Left colon (tissue), 2 donors: ENCODE measurements at places on chromosomes 13 and 19.

GRCh38 chr19:38527466-38528136 lies 90.2 kb downstream of the MAP4K1 start:
- DNase-seq = no peak

- no peak for DNase-seq
Measured at GRCh38 chr13:113633485-113633873, 24.5 kb downstream of the ATP4B start.

DNA sequence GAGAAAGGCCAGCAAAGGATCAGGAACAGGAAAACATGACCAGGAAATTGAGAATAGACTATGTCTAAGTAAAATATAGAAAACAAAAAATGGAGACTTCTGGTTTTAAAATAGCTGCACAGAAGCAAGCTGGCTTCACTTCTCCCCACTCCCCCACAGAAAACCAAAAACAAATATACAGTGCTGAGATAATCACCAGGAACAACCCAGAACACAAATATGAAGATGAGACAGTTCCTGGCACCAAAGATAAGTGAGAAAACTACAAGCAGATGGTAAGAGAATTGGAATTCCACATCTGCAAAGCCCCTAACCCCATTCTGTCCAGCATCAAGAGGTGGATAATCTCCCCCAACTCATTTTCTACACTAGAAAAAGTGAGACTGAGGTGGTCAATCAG lies 397.7 kb downstream of the SUCLA2 start:
- DNase-seq = no peak

GRCh38 chr19:17576758-17577456 lies 21.5 kb downstream of the COLGALT1 start:
- peak; percentile 80 for DNase-seq

DNA sequence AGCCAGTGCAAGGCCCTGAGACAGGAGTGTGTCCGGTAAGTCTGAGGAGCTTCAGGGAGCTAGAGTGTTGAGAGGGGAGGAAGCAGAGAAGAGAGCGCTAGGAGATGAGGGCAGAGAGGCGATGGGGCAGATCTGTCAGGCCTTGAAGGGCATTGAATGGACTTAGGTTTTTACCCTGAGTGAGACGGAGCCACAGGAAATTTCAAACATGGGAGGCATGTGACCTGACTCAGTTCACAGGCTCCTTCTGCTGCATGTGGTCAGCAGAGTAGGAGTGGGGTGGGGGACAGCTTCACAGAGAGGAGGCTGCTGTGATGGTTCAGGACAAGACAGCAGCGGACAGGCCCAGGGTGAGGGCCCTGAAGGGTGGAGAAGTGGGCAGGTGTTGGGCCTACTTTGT lies 2.5 kb upstream of the FAM98C start:
- DNase-seq = no peak

- no peak for DNase-seq
Measured at GRCh38 chr19:55431183-55431582, 11.9 kb downstream of the SHISA7 start.

DNA sequence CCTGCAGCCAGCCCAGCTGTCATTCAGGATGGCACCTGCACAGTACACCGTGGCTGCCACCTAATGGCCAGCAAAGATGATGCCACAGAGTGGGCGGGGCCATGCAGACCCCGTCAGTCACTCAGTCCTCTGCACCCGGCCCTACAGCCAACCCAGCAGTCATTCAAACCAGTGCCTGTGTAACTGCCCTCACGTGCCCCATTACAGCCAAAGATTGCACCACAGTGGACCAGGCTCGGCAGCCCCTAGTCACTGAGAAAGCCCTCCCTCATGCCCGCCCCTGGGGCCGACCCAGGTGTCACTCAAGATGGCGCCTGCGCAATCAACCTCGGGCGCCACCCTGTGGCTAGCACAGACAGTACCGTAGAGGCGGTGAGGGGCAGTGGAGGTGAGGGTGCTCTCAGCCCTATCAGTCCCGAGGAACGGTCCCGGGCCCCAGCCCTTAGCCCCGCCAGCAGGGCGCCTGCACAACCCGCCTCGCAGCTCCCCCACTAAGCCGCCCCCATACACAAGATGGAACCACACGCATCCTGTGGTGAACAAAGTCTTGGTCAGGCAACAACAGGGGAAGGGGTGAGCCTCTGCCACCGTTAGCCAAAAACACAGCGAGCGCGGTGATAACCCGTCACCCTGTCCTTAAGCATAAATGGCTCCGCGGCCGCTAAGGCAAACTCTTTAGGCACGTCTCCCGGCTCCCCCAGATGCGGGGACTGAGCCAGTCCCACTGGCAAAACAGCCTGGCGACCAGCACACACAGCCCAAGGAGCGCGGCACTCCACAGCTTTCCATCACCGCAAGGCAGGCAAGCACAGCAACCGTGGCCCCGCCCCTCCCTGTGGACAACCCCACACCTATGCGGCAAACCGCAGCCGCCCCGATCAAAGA lies 2.3 kb downstream of the PEG3 start:
- DNase-seq = peak; percentile 9

DNA sequence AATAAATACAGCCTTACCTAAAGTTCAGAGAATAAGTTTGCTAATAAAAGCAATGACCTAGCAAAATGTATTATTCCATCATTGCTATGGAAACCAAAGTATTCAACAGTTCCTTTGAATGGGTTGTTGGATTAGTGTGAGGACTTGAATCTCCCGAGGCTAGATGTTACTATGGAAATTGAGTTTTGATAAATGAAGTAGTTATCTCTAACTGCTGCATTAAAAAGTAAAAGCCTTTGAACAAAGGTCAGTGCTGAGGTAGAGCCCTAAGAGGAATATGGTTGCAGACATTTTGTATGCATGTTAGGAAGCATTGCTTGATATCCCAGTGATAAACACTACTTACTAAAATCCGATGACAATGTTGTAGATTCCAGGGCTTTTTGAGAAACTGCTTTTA lies 6.2 kb downstream of the KLF5 start:
- no peak for DNase-seq

- no peak for DNase-seq
Measured at GRCh38 chr19:21492947-21493906, 12.2 kb upstream of the ZNF429 start.

DNA sequence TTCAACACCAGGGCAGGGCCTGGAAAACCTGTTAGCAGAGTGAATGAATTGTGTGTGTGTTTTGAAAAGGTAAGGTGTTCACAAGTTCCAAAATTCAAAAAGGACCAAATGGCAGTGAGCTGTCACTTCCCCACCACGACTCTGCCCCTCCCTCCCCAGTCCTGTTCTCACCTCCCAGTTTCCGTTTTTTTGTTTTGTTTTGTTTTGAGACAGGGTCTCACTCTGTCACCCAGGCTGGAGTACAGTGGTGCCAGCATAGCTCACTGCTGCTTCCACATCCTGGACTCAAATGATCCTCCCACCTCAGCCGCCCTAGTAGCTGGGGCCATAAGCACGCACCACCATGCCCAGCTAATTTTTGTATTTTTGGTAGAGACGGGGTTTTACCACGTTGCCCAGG lies 20.3 kb upstream of the BCL3 start:
- no peak for DNase-seq

- peak; percentile 72 for DNase-seq
Measured at GRCh38 chr19:3343619-3344502, 22.5 kb upstream of the NFIC start.

GRCh38 chr13:98446234-98446621 lies 130.7 kb downstream of the STK24 start:
- DNase-seq = no peak

DNA sequence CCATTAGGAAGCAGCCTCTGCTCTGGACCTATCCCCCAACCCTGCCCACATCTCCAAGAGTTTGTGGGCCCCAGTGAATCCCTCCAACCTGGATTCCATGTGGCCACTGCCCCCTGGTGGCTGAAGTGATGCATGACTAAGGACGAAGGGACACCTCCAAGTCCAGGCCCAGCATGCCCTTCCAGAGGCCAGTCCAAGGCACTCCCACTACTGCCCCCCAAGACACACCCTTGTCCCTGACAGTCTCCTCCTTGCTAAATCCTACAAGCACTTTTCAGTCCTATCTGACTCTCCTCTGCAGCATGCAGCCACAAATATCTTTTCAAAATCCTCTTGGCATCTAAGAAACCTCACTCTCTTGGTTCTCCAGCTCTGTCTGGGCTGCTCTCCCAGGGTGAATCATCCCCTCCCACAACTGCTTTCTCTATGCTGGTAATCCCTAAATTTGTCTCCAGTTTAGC lies 33.0 kb downstream of the DEDD2 start:
- DNase-seq = peak; percentile 80

DNA sequence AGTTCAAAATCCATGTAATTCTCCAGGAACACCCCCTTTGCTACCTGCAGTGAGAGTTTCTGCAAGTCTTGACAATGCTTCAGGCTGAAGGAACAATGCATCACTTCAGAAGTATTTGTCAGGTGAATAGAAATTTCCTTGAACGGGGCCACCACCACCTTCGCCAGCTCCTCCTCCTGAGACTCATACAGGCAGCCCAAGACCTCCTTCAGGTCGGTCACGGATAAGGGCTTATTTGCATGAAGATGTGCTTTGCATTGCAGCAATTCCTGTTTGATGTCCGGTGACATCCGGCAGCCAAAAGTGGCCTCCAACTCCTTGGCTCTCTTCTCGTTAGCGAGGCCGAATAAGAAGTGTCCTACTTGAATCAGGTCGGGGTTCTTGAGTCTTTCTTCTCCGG lies 8.4 kb downstream of the NLRP7 start:
- DNase-seq = no peak

GRCh38 chr13:60335531-60335930 lies 61.5 kb upstream of the TDRD3 start:
- no peak for DNase-seq

GRCh38 chr19:29410601-29411000 lies 115.2 kb upstream of the VSTM2B start:
- DNase-seq = no peak

GRCh38 chr13:32135056-32135390 lies 103.4 kb downstream of the FRY start:
- DNase-seq = no peak

- DNase-seq = no peak
Measured at GRCh38 chr19:29645911-29646310, 19.4 kb upstream of the PLEKHF1 start.

DNA sequence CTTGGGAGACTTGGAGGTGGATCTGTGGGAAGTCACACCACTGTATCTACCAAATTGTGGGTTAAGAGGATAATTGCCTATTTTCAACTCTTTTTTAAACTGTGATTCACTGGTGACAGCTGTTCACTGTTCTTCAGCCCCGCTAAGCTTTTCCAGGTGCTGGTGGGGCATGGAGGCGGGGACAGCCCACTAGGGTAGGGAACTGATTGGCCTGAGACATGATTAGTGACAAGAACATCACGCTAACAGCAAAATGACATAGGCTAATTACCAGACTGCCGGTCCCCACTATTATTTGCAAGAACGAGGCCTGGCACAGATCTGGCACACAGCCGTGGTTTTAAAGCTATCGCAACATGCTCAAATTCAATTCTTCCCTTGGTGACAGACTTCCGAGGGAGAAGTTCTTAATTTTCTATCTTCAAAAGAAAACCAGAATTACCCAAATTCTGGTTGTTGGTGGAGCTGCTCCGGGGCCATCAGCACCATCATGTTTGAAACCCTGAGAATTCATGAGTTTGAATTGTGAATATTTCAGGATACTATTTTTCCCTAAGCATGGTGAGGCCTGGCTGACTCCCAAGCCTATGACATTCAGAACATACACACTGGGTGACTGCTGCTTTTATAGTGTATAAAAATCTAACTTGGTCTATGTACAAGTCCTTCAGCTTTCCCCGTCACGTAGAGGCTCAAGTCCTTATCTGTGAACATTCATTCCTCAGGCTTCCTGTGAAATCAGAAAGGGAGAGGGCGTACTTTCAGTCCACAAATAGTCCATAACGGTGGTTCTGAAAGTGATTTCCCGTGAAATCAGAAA lies 17.9 kb downstream of the DOCK9 start:
- no peak for DNase-seq

GRCh38 chr13:50340146-50340545 lies 324.9 kb downstream of the KCNRG start:
- DNase-seq = no peak

DNA sequence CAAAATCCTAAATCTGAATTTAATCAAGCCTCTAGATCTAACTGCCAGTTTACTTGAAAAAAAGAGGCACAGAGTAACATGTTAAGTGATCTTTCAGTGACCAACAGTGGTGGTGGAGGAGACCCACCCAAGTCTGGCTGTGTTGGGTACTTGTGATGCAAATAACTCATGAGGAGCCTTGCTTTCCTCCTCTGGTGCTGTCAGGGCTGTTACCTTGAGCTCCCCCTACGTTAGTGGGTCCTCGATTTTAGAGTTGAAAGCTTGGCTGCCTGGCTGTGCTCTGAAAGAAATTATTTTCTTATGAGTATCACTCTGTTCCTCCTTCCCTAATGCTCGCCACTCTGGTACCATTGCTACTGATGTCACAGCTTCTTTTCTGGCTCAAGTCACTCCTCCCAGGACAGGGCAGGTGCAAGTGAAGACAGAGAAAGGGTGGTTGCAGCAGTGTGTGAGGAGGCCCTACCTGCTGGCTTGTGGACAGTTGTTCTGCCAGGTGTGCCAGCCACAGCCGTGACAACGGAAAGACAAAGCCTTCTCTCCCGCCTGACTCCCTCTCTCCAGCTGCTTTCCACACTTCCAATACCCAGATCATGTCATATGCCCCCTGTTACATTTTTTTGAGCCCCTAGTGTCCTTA lies 6.5 kb upstream of the SUPT20H start:
- no peak for DNase-seq

- DNase-seq = no peak
Measured at GRCh38 chr19:18931316-18932162, 9.5 kb downstream of the HOMER3 start.

DNA sequence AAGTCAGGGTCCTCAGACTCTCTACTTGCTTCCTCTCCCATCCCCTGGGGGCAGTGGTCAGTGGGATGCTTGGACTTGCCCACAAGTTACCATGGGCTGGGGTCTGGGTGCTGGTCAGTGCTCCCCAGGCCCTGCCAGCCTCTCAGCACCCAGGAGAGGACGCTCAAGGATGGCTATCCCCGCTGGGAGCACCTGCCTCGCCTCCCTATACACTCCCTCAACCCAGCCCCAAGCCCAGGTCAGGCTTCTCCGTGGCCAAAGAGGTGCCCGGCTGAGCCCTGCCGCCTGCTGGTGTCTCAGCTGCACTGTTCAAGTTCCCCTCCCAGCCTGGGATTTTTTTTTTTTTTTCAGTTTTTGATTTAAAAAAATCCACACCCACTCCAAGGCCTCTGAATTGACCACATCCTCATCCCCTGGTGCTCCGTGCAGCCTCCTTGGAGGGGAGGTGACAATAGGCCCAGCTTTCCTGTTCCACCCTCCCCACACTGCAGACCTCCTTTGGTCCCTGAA lies 10.8 kb downstream of the F2RL3 start:
- DNase-seq = no peak

DNA sequence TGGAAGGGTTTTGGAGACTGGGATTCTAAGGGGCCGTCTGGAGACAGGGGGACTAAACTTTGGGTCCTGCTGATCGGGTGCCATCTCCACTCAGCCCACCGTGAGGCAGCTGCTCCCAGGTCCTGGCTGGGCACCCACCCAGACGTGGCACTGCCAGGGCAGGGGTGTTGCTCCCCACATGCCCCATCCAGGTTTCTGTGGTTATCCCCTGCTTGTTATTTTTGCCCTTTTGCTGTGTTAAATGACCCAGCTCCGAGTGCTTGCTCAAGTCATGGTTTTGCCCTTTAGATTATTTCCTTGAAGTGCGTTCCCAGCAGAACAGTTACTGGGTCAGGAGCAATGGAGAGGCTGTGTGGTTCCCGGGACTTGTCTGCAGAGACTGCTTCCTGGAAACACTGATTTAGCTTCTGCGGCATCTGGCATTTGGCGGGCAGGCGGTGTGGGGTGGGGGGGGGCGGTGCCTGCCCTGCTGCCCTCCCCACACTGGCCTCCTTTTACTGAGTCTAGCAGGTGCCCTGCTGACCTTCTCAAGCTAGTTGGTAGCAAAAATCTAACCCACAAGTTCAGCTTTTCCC lies 1.9 kb downstream of the RAB11B start:
- no peak for DNase-seq

- DNase-seq = no peak
Measured at GRCh38 chr13:61275251-61275650, 140.4 kb downstream of the PCDH20 start.
